ENCODE measurements at places on chromosomes 5 and 9.

- no peak for DNase-seq
Observed at GRCh38 chr5:143177263-143177983, 226.1 kb downstream of the NR3C1 start.

DNA sequence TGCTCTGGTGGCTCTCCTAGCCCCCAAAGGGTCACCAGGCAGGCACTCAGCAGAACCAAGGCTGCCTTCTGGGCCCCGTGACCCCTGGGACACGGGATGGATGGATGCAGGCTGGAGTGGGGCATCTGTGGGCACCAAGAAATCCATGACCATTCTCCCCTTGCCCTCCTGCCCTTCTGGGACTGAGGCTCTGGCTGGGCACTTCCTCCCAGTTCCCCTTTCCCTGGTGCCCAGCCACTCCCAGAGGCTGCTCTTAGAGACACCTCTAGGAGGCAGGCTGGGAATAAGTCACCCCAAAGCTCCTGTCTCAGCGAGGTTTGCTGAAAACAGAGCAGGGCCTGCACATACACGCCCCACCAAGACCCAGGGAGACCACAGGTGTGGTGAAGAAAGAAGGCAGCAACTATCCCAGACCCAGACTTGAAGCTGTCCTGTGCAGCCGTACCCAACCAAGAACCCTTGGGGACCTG, 943 bp downstream of the STING1 start:
- DNase-seq, result no peak

GRCh38 chr5:52007230-52007858, 624.1 kb downstream of the ISL1 start:
- no peak for DNase-seq

GRCh38 chr5:82320966-82321365, 42.8 kb upstream of the RPS23 start:
- no peak for DNase-seq

DNA sequence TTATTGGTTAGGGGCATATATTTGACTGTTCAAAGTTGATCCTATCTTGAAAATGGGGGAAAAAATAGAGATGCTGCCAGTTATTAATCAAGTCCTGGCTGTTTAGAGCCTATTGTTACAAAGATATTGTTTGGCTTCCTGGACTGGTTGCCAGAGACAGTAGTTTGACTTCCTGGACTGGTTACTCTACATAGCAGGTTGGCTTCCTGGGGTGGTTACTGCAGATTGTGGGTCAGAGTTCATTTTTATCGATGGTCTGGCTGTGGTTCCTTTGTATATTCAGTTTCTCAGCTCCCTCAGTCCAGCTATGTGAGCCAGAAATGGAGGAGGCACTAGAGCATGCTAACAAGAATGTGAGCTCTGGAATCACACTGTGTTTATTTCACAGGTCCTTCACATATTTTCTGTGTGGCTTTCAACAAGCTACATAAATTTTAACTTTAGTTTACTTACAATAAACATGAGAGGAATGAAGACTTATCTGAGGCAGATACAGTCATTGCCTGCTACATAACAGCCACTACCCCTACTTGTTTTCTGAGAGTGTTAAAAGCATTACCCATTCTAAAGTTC, 137.6 kb downstream of the TRPM3 start:
- no peak for DNase-seq

- no peak for DNase-seq
Observed at GRCh38 chr5:83470526-83471404, 779 bp upstream of the VCAN start.

GRCh38 chr5:37116359-37116758, 132.8 kb downstream of the CPLANE1 start:
- no peak for DNase-seq

DNA sequence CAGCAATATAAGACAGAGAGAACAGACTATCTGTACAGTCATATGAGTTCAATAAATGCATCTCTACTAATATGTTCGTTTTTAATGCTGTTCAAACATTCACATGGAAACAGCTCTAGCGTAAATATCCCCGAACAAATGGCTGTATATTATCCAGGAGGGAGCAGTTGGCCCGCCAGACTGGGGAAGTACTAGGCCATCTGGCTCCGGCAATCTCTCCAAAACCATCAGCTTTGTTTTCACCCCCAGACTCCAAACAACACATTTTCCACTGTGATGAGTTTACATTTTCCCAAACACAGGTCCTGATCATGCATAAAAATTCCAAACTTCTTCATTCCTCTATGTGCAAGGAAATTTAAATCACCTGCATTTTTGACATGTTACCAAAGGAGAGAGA, 8.7 kb downstream of the EBF1 start:
- DNase-seq, result no peak

GRCh38 chr9:113948891-113949570, 72.9 kb downstream of the ZNF618 start:
- DNase-seq, result no peak

GRCh38 chr5:56279979-56280378, 46.8 kb upstream of the ANKRD55 start:
- DNase-seq, result no peak

DNA sequence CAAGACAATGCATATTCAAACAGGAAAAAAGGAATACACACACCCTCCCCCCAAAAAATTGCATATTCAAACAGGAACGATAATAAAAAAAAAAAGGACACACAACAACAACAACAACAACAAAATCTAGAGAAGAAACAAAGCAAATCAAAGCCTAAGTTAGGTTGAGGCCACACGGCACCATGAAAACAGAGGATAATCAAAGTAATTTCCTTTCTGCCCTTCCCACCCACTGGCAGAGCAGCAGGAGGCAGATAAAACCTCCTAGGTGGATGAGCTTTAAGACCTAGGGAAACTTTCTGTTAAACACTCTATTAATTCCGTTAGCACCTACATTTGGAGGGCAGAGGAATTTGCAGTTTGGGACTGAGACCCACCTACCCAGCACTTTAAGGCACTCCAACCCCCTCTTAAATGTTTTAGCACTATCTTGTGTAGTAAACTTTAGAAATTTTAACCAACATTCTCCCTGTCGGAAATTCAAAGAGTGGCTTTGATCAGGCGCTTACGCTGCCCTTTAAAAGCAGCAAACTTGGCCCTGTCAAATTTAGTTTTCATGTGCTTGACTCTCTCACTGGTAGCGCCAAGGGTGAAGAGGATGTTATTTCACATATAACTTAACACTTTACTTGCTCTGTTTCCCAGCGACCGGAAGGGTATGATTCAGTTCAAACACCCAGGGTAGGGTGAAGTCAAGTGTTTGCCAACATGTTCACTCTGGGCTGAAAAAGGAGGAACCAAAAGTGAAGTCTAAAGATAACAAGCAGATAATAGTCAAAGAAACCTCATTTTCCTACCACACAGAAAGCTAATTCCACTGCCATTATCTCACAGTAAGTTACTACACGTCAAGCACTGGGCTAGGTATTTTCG, 9.2 kb downstream of the ENC1 start:
- no peak for DNase-seq

DNA sequence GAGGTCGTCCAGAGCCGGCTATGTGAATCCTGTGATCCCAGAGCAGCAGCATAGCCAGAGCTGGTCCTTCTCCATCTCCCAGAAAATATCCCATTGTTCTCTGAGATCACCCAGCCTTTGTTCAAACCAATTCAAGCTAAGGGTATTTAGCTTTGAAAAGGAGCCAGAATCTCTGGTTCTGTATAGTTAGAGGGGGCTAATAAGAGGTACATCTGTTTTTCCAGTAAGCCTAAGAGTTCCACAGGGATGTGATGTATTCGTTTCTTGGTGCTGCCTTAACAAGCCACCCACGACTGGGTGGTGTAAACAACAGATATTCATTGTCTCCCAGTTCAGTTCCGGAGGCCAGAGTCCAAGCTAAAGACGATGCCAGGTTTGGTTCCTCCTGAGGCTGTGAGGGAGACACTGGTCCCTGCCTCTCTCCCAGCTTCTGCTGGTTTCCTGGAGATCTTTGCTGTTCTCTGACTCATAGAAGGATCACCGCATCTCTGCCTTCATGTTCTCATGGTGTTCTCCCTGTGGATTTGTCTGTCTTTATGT, 344.8 kb downstream of the MTRR start:
- DNase-seq, result no peak

DNA sequence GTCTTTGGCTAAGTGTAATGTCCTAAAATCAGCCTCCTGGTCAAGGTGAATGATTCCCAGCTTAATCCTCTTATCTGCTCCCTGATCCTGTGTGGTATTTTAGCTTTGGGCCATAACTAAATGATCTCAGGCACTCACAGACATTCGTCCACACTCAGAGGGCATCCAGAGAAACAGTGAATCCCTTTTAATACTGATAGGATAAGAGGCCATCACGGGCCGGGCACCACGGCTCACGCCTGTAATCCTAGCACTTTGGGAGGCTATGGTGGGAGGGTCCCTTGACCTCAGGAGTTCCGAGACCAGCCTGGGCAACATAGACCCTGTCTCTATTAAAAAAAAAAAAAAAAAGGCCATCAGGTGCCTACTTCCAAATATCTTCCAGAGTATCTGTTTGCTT, 6.3 kb downstream of the PDCL start:
- no peak for DNase-seq

DNA sequence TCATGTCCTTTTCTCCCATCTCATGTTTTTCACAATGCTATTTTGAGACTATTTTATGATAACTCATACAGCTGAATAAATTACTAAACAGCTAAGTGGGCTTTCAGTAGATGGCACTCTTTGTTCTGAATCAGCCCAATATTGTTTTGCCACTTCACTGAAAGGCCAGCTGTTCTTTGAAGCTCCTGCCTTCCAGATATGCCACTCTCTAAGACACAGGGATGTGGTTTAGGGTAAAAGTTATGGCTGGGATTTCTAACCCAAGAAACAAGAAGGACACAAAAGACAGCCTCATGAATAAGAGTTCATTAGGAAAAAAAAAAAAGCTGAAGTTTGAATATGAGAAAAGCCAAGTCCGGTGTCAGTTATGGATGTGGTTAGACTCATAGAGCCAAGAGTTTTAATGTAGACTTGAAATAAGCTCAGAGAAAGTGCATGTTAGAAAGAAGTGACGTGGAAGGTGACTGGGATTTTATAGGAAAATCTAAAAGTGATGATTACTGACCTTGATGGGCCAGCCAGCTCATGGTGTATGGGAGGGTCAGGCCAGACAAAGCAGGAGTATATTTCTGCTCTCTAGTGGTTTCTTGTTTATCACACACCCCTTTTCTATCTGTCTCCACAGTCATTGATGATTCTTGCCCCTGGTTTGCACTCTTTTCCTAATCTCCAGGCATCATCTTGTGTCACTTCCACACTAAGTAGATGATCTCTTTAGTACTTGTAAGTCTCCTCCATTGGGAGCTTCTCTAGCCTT, 488.5 kb downstream of the NR2F1-AS1 start:
- no peak for DNase-seq

GRCh38 chr5:143156572-143156971, 246.9 kb downstream of the NR3C1 start:
- no peak for DNase-seq

DNA sequence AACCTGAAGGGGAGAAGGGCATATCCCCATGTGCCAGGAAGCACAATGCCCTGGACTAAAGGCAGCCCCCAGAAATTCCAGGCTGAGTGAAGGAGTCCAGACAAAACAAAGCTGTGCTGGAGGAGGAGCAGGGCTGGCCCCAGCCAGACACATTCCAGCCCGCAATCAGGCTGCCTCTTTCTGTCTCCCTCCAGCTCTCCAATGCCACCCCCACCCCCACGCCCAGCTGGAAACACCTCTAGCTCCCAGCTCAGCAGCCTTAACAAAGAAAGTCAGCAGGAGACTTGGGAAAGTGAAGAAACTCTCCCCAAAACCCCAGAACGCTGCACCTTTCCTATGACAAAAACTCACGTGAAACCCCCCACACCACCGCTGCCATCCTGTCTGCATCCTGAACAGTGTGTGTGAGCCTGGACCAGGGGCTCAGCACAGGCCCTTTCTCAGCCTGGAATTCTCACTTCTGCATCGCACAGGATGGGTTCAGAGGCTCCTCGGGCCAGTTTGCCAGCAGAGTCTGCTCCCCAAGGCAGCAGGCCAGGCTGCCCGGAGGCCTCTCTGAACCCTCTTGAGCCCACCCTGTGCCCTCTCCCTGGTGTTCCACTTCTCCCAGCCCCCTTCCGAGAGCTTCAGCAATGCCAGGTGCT, 96.2 kb upstream of the ICE1 start:
- no peak for DNase-seq

DNA sequence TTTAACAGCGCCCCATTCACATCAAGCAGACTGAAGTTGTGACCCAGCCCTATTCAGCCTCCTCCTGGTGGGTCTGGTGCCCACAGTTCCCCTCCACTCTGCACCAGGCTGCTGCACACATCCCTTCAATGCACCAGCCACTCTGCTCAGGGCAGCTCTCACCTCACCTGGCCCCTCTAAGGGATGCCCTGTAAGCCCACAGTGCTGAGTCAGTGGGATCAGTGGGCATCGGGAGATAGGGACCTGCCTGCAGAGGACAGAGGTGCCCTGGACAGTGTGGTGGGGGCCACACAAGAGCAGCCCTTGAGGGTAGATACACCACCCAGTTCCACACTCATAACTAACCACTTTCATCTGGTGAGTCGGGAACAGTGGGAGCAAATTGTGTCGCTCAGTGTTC, 38.3 kb upstream of the S1PR3 start:
- DNase-seq, result no peak

DNA sequence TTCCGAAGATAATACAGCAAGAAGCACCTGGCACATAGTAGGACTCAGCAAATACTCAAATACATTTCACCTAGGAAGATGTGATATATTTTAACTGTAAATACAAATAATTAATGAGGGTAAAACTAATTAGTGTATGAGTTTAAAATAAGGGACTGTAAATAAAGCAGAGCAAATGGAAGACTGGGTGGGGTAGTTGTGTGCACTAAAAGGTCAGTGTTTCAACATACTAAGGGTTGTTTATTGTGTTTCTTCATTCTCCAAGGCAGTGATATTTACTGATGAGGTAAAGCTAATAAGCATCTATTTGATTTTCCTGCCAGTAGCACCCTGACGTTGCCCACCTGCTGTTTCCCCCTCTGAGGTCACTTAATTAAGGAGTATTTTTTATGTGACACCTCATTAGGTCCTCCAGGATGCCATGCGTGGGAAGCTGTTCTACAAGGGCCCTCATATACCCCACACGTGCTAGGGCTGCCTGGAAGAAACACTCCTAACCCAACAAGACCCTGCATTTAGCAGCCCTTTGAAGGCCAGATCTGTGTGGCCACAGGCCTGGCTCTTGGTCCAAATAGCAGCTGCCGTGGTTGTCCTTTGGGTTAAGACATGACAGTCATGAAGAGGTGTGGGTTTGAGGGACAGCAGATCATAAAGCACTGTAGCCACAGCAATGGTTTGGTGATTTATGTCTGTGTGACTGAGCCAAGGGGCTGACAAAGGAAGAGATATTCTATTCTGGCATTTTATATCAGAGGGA, 97.5 kb upstream of the RPS23 start:
- no peak for DNase-seq

GRCh38 chr9:15711531-15711930, 158.7 kb downstream of the CCDC171 start:
- DNase-seq, result no peak

DNA sequence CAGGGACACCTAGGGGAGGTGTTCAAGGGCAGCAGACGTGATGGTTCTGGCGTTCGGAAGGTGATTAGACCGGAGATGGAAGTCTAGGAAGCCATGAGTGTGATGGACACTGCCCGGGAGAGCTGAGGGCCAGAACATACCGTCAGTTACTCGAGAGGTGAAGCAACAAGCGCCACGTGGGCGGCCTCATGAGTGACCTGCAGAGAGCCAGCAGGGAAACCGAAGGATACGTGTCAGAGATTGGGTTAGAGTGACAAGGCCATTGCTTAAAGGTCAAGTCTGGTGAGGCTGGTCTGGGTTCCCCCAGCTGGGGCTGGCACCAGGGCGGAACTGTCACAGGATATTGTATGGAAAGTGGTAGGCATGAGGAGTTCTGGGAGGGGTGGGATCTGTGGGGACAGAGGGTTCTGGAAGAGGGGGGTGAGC, 60.0 kb downstream of the C9orf50 start:
- no peak for DNase-seq

GRCh38 chr5:141149812-141150211, at the start of gene PCDHB6:
TSS of gene PCDHB6 (plus strand) at chr5:141150057. CDS start at chr5:141150258, 201 bp downstream.
- DNase-seq, result no peak

All from activated naive CD4-positive, alpha-beta T cell (primary cell).